NCI-H526 (cell line): ENCODE measurements at places on chromosomes 11 and 22.
A peak's percentile ranks its signal among the peaks of the same experiment; 100 is the strongest.

- peak; percentile 93 for DNase-seq
Observed at GRCh38 chr11:131674051-131674755, 303.8 kb downstream of the NTM start.

DNA sequence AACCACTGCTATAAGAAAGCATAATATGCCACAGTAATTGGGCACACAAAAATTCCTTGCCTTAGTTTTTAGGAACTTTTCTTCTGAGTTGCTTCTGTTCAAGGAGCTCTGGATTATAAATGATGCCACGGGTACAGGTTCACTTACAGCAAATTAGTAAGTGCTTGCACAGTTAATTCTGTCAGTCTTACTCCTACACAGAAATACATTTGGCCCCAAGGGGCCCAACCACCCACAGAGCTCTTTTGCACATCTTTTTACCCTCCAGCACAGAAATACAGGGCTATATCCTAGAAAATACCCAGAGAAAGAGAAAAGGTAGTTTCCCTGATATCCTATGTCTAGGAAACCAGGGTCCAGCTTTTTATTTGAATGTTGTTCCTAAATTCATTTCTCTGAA is 86.6 kb upstream of the CHRM4 start:
- no peak for DNase-seq

DNA sequence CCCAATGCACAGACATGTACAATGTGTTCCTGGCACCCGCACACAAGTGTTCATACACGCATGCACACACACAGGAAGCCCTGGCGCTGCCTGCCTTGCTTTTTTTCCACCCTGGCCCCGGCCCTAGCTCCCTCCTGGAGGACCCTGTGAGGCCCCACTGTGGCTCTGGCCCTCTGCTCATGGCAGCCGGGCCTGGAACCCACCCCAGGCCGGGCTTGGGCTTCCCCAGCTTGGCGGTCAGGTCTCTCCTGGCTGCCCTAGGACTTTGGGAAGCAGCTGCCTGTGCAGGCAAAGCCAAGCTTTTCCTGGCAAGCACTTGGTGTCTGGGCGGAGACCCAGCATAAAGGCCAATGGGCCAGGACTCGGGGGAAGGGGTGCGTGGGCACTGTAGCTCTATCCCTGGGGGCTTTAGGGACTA is 30.5 kb downstream of the CD82 start:
- DNase-seq = no peak

- DNase-seq = no peak
Observed at GRCh38 chr11:44467413-44467812, 98.0 kb upstream of the CD82 start.

DNA sequence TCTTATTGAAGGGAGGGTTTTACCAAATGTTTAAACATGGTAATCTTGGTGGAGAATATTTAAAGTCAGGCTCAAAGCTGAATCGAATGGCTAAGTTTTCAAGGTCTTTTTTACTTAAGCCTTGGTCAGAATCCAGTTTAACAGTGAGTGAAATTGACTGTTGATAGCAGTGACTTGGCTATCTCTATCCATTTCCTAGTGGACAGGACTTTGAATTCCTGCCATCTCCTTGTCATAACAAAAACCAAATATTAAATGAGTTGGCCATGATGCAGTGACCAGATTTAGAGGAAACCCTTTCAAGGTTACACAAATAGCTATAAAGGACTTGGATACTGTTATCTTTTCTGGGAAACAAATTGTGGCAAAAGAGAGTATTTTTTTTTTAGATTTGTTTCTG is 92.0 kb downstream of the JRKL start:
- no peak for DNase-seq

GRCh38 chr22:41508770-41509170 is 35.5 kb downstream of the POLR3H start:
- DNase-seq = no peak

GRCh38 chr22:25569361-25569760 is 4.9 kb downstream of the GRK3 start:
- DNase-seq = peak; percentile 75

GRCh38 chr11:63532799-63533475 is 3.7 kb upstream of the PLAAT4 start:
- DNase-seq = no peak

DNA sequence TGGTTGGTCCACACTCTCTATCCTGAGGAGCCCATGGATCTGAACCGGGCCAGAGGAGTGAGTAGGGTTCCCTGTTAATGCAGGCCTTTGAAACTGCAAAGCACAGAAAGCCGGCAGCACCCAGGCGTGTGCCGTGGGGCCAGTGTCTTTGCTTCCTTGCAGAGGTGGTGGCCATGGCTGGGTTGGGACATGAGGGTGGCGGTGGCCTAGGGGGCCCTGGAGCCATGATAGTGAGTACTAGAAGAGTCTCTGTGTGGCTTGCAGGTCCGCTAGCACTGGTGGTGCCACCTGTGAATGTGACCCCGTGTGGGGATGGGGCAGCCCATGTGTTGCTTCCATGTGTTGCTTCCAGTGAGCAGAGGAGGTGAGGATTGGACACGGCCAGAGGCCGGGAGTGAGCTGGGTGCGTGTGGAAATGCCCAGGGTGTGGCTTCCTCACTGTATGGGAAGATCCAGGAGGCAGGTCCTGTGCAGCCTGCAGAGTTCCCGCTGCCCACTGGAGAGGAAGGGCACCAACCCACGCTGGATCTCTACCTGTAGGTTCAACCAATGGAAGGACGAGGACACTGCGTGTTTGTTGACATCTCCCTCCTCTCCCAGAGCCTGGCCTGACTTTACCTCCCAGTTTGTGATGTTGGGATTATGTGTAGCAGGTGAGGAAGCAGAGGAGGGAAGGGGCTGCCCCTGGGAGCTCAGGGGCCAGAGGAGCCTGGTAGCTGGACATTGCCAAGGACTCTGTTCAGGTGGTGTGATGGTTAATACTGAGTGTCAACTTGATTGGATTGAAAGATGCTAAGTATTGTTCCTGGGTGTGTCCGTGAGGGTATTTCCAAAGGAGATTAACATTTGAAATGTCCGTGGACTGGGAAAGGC is 796.6 kb downstream of the TBC1D22A start:
- DNase-seq = no peak

DNA sequence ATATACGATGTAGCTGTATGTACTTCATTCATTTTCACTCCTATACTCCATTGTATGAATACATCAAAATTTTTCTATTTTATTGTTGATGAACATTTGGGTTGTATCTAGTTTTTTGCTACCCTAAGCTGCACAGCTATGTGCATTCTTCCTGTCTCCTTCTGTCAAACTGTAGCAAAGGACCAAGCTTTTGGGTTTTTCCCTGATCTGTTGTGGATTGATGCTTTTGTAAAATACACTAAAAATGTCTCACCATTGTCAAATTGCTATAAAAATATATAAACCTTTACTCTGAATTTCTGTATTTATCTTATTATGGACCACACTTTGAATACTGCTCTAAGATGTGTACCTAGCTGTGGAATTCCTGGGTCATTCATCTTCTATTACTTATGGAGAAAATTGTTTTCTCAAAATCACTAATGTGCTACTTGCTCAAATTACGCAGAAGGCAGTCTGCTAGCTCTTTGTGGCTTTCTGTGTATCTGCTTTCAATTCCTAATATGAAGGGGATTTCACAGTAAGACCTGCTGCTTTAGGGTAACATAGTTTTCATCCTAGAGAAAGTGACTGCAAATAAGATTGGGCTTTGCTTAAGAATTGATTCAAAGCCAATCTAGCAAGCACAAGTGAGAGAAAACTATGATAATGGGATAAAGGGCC is 123.4 kb downstream of the CYP2R1 start:
- no peak for DNase-seq

DNA sequence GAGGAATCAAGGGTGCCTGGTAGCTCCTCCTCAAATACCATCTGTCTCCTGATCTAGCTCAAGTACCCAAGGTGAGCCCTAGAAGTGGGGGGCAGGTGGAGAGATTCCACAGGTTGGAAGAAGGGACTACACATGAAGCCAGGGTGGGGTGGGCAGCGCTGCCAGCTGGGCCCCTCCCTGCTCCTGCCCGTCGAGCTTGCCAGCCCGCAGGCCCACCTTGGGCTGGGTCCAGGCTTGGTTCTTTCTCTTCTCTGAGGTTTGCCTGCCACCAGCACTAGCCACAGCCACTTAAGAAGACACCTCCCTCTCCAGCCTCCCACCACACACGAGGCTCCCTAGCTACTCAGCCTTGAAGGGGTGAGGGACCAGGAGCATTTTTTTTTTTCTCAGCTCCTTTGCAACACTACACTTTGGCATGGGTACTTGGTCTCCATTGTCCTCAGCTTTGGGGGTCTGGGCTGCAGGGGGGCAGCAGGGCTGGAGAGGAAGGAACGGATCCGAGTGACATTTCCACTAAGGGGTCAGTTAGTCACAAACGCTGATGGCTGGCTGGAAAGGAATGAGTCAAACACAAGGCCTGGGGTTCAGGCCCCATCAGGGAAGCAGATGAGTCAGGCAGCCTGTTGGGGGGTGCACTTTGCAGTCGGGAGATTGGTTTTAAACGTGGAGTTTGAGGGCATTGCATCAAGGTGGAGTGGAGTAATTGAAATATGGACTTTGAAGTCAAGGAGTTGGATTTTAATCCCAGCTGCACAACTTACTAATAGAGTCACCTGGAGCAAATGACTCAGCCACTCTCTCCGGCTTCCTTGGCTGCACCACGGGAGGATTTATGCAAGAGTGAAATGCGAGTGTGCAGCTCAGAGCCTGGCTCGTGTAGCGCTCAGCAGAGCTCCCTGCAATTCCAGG is 7.4 kb upstream of the NPTXR start:
- DNase-seq = no peak

DNA sequence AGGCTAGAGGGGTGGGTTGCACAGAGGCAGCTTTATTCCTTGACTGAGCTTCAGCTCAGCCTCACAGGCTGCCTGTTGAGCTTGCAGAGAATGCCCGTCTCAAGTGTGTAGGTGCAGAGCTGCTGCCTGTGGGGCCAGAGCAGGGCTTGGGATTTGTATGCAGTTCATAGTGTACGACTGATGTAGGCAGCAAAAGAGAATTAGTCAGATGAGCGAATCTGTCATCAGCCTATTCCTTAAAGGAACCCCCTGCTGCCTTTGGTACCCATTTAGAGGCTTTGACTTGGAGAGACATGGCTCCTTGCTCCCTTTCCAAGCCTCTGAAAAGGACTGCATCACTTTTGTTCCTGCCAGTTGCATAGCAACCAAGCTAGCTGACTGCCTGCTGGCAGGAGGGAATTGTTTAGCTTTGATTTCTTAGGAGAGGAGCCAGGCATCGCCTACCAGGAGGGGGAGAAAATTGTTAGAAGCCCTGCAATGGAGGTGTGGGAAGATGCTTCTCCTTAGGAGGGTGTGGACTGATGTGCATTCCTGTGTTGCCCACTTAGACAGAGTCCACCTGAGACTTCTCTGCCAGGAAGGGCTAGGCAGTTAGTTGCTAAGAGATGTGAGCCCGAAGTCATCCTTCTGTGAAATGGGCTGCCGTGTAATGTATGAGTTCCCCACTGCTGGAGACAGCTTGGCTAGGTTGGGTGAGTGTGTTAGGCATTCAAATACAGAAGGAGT is 10.9 kb downstream of the ACO2 start:
- DNase-seq = no peak

DNA sequence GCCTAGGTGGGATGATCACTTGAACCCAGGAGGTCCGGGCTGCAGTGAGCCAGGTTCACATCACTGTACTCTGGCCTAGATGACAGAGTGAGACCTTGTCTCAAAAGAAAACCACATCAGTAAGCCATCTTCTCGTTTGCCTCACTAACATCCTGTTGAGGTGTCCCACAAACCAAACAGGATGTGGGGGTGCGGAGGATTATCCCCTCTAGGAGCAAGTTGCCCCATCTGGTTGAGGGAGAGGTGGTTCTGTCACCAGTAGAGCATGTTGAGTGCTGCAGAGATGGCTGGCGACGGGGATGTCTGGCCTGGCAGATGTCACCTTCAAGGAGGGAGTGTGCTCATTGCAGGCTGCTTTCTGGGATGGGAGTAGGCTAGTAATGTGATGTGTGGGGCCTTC is 72.4 kb downstream of the ZNRF3 start:
- DNase-seq = no peak

DNA sequence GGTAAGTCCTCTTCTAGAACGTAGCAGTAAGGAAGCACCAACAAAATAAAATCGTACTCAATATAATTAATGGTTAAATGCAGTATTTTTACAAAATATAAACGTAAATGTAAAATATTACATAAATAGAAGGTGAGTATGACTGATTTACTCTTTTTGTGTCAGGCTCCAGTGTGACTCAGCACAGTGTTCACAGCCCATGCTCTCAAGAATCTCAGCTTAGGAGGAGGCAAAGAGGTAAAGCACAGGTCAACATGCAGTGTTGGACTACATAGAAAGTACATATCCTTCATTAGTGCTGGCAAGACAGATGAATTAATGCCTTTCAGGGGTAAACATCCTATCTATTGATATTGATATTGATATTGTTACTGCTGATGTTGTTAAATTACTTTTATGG is 2050.6 kb upstream of the RAG2 start:
- no peak for DNase-seq
